ENCODE measurements at places on chromosomes 6 and 20. TPM values are rescaled to one million over a fixed set of nuclear protein-coding genes. Genes with fewer than 3 reads are reported as not detected.

PRIM2 gene
- total RNA-seq: 98.8 TPM

TRIM31 gene
- total RNA-seq: not detected

SLC24A3 gene
- total RNA-seq: not detected

DNA sequence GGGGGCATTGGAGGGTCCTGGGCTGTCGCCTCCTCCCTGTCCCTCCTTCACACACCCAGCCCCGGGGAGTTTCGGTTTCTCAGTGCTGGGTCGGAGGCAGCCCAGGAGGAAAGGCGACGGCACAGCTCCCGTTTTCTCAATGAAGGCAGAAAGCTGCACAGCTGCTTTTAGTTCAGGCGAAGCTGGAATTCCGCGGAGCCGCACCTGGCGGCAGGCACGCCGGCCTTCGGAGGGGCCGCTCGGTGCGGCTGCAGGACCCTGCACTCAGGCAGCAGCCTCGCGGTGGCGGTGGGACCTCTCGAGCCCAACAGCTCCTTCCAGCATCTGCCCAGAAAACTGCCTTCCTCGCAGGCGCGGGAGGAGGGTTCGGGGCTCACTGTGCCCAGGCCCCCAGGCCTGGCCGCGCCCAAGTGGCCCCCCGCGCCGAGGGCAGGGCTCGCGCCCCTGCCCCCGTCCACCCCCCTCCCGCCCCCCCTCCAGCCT lies 4.6 kb downstream of the FOXQ1 start:
- DNase-seq: no peak

- no peak for DNase-seq
Observed at GRCh38 chr6:20033697-20034407, 178.4 kb downstream of the MBOAT1 start.

- no peak for DNase-seq
Observed at GRCh38 chr20:4603724-4604123, 118.0 kb upstream of the PRND start.

DNA sequence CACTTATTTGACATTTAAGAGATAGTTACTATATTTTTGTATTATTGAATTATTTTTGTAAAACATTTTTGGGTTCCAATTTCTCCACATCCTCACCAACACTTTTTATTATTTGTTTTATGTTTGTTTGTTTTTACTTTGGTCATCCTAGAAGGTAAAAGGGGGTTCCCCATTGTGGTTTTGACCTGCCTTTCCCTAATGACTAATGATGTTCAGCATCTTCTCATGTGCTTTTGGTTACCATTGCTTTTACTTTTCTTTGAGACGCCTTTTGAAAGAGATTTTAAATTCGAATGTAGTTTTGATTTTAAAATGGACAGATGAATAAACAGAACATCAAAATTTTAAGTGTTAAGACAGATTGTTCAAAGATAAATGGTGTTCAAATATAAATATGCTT lies 46.9 kb downstream of the AK9 start:
- no peak for DNase-seq
